Foreskin keratinocyte (primary cell): ENCODE measurements at places on chromosomes 12 and 14.
A peak's percentile ranks its signal among the peaks of the same experiment; 100 is the strongest.

DNA sequence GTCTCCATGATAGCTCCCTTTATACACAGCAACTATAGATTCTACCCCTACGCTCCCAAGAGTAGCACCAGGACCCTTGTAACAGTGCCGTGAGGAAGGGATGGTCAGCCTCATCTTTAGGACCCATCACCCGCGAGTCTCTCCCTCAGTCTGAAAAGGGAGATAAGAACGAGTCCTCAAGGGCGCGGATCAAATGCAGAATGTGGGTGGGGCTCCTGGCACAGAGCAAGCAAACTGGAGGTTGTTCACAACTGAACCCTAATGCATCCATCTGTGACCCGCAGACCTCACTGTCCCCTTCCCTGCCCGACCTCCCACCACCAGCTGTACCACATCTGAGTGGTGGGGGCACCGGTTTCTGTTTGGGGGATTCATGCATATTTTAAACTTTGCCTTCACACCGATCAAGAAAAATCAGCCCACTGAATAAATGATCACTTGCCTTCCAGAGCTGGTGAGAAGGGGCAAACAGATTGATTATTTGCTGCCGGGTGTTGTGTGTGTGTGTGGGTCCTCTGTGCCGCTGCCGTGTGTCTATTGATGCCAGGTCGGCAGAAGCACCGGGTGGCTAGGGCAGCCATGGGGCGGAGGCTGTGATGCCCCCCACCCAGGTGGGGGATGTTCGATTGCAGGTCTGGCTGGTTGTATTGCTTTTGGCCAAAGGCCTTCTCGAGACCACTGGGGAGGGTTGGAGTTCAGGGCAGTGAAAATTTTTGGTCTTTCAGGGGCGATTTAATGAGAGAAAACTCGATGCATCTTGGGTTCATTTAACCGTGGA lies 35.7 kb upstream of the BEGAIN start:
- DNase-seq = no peak

- DNase-seq = no peak
Measured at GRCh38 chr12:1620092-1620491, 8.9 kb upstream of the WNT5B start.

DNA sequence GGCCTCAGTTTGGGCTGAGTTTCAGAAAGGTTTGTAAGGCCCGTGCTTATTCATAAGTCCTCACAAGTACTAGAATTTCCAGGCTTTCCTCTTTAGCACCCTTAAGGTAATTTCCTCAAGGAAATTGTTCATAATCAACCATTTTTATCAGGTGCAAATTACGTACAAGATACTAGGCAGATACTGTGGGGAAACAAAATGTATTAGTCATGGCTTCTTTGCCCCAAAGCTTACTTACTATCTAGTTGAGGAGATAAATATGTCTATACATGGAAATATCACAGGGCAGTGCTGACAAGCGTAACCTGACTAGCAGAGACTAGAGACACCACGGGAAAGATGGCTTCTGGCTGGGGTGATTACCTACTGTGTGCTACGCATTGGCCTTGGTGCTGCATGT lies 22.5 kb downstream of the MAX start:
- DNase-seq = no peak

DNA sequence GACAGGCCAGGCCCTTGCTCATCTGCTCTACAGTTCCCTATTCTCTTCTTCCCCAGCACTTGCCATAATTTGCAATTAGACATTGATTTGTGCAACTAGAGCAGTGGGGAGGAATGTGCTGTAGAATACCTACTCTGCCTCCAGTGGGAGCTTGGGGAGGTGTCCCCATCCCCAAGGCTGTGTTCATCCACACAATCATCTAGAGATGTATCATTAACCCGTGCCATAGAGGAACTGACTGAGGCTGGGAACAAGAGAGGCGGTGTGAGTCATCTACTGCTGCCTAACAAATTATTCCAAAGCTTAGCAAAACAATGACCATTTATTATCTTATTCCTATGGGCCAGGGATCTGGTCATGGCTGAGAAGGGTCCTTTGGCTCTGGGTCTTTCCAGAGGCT lies 5.1 kb upstream of the OTUB2 start:
- DNase-seq = no peak

DNA sequence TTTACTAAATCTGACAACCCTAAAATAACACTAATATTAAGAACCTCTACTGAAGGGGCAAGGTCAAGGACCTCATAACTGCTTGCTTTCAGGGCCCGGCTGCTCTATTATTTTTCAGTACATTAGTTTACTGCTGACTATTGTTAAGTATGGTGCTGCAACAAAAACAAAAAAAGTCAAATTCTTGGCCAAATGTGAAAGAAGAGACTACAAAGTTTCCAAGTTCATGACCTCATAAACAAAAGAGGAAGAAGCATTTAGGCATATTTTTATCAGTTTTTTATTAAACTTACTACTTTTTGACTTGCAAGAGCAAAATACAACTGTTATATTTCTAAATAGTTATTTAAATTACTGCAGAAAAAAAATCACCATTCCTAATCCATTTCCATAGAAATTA lies 109.8 kb upstream of the GPHB5 start:
- no peak for DNase-seq

- DNase-seq = peak; percentile 47
Measured at GRCh38 chr12:120470150-120470784, 719 bp upstream of the SRSF9 start.

DNA sequence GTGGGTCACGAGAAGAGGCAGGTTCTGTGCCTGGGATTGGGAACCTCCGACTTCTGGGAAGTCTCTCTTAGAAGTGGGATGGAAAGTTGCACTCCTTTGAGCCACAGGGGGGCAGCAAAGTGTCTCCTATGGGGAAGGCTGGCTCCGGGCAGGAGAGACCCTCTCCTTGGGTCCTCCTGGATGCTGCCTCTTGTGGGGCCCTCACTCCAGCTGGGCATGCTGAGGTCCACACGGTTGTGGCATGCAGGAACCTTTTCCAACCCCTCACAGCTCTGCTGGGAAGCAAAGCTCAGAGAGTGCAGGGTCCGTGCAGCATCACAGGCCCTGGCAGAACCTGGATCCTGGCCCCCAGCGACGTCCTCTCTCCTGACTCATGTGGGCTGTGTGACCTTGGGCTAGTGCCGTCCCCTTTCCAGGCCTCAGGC lies 17.4 kb downstream of the SDSL start:
- DNase-seq = no peak

DNA sequence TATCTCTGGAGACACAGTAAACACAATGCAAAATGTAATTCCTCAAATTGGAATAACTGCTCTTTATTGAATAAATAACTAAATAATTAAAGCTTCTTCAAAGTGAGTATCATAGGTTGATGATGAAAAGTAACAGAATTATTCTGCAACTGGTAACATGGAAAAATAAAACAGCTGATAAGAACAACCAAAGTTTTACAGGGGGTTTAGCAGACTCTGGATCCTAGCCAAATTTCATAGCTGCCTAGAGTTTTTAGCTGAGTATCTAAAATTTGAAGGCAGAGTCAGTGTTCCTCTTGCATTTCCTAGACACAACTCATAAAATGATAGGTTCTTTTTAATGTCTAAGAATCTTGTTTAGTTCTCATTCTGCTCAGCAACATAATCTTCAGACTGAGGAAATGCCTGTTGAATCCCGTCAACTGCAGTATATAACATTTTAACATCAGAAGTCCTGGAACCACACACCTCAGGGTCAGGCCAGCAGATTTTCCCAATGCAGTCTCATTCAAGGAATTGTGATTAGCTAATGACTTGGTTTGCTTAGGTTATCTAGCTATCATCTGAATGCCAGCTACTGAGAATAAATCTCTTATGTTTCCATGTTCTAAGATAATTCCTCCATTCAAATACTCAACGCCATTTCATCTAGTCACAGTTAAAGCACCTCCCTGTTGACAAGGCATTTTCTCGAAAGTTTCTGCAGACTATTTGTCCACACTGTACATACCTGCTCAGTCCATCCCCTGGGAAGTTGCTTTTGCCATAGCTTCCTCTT lies 411.6 kb downstream of the BCAT1 start:
- DNase-seq = no peak

GRCh38 chr14:42929806-42930480 lies 1323.3 kb downstream of the LRFN5 start:
- no peak for DNase-seq

- DNase-seq = no peak
Measured at GRCh38 chr14:68011406-68012028, 191.9 kb downstream of the RAD51B start.

DNA sequence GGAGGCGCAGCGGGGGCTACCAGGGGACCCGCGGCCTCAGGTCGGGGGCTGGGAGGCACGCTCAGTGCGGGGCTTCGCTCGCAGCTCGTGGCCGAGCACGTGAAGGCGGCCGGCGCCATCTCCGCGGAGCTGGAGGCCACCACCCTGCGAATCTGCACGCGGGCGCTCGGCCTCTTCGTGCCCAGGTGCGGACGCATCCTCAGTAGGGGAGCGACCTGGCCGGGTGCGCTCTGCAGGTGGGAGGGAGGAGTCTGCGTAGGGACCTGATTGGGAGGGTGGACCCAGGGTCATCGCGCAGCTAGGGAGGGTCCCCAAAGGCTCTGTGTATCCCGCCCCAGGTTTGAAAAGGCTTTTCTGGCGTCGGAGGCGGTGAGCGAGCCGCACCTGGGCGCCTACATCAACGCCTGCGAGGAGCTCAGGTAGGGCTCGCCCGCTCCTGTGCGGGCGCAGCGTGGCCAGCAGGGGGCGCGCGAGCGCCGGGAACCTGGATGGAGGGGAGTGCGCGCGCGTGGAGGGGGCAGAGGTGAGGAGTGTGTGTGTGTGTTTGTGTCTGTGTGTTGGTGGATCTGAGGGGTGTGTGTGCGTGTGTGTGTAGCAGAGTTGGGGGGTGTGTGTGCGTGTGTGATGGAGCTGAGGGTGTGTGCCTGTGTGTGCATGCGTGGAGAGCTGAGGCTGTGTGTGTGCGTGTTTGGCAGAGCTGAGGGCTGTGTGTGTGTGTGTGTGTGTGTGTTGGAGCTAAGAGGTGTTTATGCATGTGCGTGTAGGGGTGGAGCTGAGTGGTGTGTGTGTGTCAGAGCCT lies 10.3 kb downstream of the EXOC3L4 start:
- DNase-seq = no peak

GRCh38 chr12:54282949-54283593 lies 2.5 kb downstream of the HNRNPA1 start:
- DNase-seq = no peak

- DNase-seq = no peak
Measured at GRCh38 chr14:61409782-61410181, 88.4 kb downstream of the PRKCH start.

DNA sequence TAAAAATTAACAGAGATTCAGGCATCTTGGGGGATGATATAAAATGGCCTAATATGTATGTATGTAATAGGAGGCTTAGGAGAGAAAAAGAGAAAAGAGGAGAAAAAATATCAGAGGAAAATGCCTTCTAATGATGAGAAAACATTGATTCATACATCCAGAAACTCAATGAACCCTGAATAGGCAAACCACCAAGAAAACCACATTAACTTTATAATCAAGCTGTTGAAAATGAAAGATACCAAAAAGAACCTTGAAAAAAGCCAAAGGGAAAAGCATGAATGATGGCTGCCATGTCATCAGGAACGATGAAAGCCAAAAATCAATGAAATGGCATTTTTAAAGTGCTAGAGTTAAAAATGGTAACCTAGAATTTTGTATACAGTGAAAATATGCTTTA lies 180.2 kb downstream of the EPS8 start:
- no peak for DNase-seq

DNA sequence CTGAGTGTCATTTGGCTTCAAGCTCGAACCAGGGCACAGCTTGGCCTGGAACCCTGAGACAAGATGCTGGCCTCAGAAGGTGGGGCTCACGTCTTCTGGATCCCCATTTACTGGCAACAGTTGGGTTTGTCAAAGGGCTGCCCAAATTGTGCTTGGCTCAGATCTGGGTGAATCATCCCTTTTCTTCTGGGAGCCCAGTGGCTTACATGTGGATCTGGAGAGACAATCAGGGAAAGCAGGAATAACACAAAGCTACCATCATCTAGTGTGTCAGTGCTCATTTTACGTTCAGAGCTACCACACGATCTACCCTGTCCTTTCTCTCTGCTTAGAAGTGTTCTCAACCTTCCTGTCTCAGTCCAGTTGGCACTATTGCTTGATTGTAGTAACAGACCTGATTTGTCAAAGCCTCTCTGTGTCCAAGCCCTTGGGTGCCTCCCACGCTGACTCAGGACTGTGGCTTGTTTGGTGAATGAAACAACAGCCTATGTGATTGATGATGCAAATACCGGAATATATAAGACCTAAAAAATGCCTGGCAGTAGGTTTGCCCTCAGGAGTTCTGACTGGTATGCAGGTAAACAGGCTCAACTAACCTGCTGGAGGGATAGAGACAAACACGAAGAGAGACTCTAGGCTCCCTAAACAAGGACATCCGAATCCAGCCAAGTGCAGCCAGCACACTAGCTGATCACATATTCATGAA lies 974.3 kb downstream of the VRK1 start:
- DNase-seq = peak; percentile 98

GRCh38 chr12:54173066-54173726 lies 15.6 kb downstream of the SMUG1 start:
- DNase-seq = no peak

DNA sequence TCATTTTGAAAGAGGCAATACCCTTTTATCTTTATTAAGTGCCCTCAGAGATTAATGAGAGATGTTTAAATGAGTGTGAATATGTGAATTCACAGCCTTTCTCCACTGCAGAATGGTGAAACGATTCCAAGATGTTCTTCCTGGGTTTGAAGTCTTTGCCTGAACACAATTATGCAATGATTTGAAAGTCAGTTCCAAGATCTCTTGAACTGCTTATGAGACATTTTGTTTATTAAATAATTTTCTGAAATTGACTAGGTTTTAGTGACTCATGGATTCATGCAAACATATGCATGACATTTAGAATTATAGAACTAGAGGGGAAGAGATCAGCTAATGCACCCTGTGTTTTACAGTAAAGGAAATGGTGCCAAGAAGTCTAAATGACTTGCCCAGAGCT lies 118.1 kb upstream of the SLC38A2 start:
- DNase-seq = peak; percentile 22

DNA sequence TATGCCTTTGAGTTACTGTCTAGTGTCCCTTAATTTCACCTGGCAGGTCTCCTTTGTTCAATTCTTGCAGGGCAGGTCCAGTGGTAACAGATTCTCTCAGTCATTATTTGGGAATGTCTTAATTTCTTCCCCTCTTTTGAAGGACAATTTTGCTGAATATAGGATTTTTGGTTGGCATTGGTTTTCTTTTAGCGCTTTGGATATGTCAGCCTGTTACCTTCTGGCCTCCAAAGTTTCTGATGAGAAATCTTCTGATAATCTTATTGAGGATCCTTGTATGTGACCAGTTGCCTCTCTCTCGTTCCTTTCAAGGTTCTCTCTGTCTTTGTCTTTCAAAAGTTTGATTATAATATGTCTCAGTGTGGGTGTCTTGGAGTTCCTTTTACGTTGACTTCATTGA lies 38.1 kb downstream of the ZDHHC17 start:
- no peak for DNase-seq

DNA sequence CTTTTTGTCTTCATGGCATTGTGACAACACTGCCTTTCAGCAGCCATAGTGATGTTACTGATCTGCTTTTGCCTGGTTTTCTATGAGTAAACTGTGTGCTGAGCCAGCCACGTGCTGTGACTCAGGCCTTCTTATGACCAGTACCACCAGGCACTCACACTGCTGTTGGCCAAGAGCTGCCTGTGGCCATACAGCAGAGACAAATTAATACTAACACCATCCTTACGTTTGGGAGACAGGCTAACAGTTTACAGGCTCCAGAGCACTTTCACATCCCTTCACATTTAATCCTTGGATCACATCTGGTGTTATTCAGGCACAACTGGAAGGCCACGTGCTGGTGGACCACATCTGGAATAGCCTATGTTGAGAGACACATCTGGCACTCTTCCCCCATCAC lies 377.9 kb downstream of the CCDC91 start:
- no peak for DNase-seq

- DNase-seq = no peak
Measured at GRCh38 chr14:102930138-102930752, 7.8 kb downstream of the AMN start.
